HepG2 (cell line): ENCODE measurements at places on chromosomes 7 and 10.

GRCh38 chr10:98125940-98126631 is 8.4 kb upstream of the R3HCC1L start:
- DNase-seq, result no peak

- no peak for DNase-seq
These were observed 698.2 kb downstream of the REEP3 start for GRCh38 chr10:64219271-64220025.

DNA sequence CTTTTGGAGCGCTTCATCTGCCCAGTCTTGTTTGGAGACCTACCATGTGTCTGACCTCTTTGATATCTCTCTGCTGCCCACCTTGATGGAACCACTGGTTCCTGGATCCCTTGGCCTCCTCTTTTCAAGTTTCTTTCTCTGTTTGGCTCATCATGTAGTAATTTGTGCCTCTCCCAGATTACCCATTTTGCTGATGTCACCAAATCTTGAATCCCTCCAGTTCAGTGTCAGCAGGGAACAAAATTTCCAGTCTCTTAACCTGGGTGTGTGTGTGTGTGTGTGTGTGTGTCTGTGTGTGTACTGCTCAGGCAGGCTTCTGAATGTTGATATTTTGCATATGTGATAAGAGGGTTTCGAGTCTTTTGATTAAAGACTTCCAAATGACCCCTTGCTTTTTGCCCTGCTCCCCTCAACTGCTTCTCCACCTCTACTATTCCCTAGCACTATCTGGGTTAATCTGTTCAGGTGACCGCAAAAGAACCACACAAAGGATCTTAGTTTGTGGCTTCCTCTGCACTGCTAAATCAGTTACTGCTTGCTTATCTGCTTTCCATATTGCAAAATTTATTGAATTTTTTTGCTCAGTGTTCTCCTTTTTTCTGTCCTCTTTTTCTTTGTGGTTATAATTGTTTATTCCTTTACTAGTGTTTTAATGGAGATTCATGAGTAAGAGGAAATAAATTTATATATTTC is 25.7 kb downstream of the MYO3A start:
- no peak for DNase-seq

GRCh38 chr7:120792091-120792860 is 65.7 kb downstream of the TSPAN12 start:
- peak; percentile 44 for DNase-seq

DNA sequence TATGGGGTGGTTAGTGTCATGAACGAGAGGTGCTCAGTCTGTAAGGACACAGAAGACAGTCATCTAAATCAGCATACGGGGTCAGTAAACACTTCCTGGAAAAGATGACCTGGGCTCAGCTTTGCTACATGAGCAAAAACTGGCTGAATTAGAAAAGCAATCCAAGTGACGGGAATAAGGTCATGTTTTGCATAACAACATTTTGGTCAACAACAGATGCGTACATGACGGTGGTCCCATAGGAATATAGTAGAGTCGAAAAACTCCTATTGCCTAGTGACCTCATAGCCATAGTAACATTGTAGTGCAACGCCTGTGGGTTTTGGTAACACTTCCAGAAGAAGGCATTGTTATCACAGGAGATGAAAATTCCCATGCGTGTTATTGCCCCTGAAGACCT is 92.9 kb downstream of the CTNNA3 start:
- no peak for DNase-seq
